ENCODE measurements at places on chromosomes 1 and 21.

- DNase-seq: no peak
Observed at GRCh38 chr1:53601031-53601745, 137.8 kb downstream of the GLIS1 start.

DNA sequence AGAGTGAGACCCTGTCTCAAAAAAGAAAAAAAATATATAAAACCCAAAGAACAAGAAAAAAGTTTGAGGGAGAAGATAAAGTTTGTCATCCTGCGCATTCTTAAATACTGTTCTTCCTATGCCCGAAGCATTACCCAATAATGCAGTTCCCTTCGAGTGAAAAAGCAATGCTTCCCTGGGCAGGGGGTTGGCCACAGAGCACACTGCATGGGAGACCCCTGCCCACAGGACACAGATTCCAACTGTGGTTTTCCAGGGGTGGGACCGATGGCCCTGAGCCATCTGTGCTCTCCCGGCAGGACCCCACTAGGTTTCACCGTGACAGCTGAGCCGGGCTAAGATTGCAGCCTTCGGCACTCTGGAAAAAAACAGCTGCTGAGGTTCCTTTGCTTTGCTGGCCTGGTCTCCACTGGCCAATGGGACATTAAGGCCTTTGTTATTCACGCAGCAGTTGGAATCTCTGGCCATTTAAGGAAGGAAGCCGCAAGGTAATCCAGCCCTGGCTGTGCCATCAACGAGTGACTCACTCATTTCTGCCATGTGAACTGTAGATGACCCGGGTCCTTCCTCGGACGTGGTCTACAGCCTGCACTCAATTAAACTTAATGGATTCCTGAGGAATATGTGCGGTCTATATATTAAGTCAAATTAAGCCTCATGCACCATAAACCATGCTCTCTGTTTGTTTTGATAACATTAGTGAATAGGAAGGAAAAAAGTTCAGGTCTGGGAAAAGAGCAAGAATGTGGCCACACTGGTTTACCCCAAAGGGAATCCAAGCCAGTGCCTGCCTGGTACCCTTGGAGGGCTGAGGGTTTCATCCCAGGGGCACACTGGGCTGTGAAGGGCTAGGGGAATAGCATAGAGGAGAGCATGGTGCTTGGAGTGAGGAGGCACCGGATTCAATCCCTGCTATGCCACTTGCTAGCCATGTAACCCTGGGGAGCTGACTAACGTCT lies 163.2 kb downstream of the ZBTB18 start:
- DNase-seq: no peak

GRCh38 chr1:84675106-84675505 lies 15.2 kb downstream of the SSX2IP start:
- no peak for DNase-seq

DNA sequence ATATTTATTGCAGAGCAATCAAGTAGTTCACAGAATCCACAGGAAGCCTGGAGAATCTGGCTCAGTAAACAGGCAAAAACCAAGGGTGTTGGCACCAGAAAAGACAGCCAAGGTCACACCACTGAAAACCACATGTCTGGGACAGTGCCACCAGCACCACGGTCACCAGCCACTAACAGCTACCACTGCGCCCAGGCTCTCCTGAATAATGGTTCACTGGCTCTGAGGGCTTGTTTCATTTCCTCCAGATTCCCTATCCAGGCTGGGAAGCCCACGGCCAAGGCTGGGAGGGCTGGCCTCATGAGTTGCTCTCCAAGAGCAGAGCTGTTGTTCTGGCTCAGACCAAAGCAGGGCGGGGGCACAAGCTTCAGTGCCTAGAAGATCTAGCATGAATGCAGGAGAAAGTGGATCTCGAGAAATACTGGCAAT lies 54.5 kb upstream of the PTGFRN start:
- no peak for DNase-seq

DNA sequence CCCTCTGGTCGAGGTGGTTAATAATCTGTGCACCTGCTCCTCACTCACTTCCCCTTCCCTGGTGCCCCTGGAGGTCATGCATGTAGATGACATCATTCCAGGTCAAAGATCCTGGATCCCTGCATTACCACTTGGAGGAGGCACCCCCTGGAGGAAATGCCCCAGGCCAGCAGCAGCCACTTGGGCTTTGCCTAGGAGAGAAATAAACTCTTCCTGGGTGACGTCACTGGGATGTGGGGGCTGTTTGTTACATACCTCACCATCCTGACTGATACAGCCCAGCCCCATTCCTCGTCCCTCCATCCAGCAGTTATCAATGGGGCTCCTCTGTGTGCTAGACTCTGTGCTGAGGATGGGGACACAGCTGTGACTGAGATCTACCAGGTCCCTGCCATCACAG lies 433.6 kb downstream of the PTPRU start:
- no peak for DNase-seq

GRCh38 chr1:178311164-178311563 lies 185.6 kb downstream of the CLEC20A start:
- no peak for DNase-seq

- no peak for DNase-seq
Observed at GRCh38 chr1:70284366-70284765, 63.2 kb downstream of the SRSF11 start.

DNA sequence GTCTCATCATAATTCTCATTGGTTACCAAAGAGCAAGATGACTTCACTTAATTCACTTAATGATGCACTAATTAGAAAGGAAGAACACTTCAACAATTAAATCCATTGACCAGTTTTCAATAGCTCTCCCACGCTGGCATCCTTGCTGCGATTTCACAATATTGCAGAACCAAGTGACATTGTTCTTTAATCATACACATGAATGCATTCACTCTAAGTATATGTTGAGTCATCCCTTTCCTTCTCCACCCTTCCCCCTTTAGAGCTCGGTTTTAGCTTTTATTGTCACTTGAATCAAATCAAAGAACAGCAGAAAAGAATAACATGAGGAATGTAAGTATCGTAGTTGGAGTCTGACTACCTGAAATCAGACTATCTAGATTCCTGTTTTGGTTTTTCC lies 233.6 kb upstream of the FMN2 start:
- DNase-seq: no peak

DNA sequence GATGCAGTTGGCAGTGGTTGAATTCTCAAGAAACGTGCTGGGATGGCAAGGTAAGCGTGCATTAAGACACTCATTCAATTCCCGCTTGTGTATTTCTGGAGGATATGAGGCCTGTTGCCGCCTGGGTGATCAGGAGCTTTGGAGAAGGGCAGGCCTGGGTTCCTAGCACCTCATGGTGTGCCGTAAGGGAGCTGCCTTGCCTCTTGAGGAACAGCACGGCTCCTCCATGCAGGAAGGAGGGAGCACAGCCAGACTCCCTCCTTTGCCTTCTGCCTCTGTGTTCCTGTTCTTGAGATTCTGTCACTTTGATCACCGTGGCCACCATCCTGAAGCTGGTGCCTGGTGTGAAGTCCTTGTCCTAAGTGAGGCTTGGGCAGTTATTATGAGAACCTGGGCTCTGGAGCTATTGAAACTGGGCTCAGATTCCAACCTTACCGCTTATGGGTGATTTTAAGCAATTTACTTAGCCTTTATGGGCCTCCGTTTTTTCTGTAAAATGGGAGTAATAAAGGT lies 18.3 kb downstream of the SLFNL1 start:
- DNase-seq: no peak

- no peak for DNase-seq
Observed at GRCh38 chr21:37478794-37479193, 112.2 kb downstream of the DYRK1A start.

- no peak for DNase-seq
Observed at GRCh38 chr1:244050014-244050834, 859 bp upstream of the ZBTB18 start.

DNA sequence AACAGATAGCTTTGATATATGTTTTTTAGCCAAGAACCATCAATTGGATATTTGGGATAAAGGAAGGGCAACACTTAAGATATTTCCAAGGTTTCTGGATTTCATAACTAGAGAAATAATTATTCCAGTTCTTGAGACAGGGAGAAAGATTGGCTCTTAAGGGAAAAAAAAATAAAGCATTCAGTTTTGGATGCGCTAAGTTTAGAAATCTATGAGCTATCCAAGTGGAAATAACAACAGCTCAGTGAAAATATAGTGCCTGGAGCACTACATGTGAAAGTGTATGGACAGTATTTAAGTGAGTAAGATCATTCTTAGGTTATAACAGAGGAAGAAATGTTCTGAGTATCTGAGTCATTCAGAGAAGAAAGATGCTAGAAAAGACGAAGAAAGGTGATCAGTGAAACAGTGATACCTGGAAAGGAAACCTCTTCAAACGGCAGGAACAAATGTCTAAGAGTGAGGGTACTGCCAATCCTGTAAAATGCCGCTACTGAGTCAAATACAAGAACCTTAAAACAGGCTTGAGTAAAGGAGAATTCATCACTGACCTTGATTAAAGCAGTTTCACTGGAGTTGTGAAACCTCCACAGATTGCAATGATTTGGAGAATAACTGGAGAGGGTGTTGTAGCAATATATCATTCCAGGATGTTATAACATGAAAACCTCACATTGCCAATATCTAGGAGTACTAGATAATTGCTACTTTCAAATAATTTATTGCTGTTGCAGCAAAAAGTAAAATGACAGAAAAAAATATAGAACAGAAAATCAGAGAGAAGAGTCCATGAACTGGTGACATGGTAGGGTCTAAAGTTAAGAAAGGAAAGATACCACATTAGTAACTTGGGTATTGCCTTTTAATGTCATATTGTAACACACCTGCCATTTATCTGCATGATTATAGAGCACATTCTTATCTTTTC lies 482.1 kb upstream of the RGS18 start:
- no peak for DNase-seq

DNA sequence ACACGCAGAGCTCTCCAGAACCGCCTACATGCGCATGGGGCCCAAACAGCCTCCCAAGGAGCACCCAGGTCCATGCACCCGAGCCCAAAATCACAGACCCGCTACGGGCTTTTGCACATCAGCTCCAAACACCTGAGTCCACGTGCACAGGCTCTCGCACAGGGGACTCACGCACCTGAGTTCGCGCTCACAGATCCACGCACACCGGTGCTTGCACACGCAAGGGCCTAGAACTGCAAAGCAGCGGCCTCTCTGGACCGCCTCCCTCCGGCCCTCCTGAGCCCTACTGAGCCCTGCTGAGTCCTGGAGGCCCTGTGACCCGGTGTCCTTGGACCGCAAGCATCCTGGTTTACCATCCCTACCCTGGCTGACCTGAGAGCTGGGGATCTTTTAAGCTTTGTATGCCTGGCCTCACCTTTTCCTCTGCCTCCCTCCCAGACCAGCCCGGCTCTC lies 8.3 kb downstream of the OLIG2 start:
- DNase-seq: no peak

- DNase-seq: no peak
Observed at GRCh38 chr1:8365661-8366362, 47.9 kb downstream of the SLC45A1 start.

DNA sequence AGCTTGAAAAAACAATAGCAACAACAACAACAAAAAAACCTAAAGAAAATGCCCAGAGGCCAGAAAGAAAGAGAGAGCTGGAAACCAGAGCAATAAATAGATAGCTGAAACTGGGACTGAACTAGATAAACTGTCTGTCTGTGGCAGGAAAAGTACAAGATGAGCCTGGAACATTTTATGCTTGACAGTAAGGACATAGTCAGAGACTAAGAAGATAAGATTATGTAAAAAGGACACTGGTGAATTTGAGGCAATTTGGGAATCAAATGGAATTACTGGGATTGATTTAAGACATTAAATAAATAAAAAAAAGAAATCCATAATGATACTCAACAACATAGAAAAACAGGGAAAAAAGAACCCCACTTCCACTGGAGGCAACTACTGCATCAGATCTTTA lies 1.7 kb upstream of the KIFAP3 start:
- DNase-seq: no peak

GRCh38 chr1:19505693-19506457 lies 20.5 kb upstream of the CAPZB start:
- DNase-seq: no peak
